ENCODE measurements at places on chromosomes 5 and 9.
A peak's percentile ranks its signal among the peaks of the same experiment; 100 is the strongest.

DNA sequence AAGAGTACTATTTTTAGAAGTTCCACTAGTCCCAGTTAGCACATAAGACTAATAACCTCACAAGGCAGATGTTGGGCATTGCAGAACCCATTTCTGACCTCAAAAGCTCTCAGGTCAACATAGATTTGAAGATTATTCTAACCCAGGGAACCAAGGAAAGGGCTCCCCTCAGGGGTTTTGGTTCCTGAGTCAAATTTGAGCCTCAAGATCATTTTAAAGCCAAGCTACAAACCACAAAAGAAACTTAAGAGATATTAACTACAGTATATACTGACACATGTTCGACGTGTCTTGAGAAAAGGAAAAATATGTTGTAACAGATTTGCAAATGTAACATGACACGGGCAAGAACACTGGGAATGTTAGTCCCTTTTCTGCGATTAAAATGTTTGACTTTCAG, 88.6 kb downstream of the GNAQ start:
- DNase-seq = no peak

DNA sequence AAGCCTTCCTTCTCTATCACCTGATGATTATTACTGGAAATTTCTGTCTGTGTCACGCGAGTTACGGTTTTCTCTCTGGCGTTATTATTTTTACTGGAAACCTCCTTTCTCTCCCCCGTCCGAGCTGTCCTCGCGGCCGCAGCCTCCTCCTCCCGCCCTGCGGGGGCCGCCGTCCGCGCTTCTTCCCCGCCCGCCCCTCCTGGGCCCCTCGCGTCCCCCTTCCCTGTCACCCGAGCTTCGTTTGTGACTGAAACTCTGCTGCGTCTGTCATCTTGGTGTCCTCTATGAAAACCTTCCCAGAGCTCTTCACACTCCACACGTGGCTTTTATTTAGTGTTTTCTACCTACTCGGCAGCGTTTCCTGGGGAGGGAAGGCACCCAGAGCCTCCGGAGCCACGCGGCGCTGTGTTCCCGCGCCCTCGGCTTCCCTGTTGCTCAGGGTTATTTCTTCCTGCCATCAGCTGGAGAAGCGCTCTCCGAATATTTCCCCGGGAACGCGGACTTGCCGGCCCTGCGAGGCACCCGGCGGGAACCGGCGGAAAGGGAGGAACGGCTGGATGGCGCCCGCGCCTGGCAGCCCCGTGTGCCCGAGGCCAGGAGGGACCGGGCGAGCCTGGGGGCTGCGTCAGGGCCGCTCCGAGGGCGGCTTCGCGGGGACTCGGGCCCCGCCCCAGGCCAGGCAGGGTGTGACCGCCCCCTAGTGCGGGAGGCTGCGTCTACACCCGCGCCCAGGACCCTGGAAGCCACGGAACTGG, 33.9 kb downstream of the TRIP13 start:
- DNase-seq = peak; percentile 16

DNA sequence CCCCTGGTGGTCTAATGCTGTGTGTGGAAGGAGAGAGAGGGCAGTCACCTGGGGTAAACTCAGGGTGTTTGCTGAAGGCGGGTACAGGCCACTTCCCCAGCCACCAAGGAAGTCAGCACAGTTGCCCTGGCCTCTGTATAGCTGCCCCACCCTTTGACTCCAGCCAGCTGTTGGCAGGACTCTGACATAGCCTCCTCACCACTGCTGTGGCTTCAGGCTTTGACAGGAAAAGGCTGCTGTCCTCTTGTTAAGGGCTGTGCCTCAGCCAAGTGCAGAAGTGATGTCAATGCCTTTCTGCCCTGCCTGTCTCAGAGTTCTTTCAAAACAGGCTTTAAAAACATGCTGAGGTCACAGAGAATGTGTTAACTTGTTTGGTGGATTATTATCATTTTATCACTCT, 487.2 kb upstream of the KLF4 start:
- DNase-seq = no peak

DNA sequence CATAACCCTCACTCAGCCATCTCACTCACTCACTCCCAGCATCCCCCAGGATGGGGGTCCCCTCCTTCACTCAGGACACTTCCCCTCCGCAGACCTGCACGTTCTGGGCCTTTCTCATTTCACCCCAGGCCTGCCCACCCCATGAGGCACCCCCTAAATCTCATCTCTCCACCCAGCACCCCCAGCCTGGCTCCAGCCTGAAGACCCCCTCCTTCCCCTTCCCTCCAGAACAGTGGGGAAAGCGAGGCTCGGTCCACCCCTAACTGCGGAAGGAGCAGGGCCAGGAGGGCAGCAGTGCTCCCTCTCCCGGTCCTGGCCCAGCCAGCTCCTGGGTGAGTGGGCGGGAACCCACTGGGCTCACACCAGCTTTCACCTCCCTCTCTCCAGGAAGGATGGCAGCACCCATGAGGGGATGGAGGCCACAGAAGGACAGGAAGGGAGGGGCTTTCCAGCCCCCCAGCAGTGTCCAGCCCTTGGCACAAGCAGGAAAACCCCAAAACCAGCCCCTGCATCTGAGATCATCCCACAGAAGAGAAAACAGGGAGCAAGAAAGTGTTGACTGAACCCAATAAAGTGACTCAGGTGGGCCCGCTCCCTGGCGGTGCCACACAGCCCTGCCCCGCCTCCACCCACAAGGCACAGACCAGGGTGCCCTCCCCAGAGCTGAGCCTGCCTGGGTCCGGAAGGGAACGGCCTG, 55.0 kb downstream of the LRSAM1 start:
- no peak for DNase-seq

DNA sequence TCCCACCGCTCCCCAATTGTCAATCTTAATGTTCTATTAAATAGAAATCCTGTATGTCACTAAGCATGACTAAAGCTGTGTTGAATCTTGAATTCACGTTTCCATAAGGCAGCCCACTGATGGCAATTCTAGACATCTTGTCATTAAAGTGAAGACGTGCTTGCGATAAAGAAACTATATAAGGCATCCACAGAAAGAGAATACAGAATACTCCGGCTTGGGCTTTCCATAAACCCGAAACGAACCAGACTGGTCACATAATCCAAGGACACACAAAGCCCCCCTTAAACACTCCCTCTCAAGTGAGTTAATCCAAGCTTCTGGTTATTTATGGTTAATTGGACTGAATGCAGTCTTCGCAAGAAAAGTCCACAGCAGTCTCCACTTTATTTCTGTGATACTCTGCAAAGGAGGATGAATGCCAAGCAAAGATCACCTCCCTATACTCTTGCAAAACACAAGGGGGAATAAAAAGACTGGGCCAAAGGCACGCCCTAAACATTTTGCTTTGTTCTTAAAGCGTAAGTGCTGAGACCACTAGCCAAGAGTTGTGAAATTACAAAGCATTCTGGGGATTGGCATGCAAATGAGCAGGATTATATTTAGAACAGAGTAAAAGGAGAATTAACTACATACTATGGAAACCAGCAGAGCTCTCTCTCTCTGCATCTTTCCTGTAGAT, 54.7 kb downstream of the DPYSL3 start:
- DNase-seq = no peak

GRCh38 chr9:136220017-136220729, 15.2 kb upstream of the LHX3 start:
- DNase-seq = no peak

DNA sequence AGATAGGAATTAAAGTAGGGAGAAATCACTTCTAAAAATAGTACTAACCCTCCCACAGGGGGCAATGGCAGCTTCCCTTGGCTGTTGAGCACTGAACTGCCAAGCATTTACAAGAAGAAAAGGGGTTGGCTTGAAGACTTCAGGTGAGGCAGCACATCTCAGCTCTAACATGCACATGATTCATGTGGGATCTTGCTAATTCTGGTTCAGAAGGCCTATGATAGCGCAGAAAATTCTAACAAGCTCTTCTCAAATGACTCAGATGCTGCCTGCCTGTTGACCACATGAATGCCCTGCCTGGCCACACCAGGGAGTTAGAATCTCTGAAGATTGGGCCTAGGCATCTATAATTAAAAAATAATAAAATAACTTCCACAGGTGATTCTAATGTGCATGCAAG, 22.6 kb downstream of the CD180 start:
- DNase-seq = no peak

Measured in T-helper 2 cell treated with Interferon-gamma antibody and Interleukin-4, amounts not matched to agents 5 μg/mL and 100 μg/mL, for 36 hours (primary cell).